ENCODE measurements at places on chromosomes 1 and 21. TPM values are rescaled to one million over a fixed set of nuclear protein-coding genes. Genes with fewer than 3 reads are reported as not detected.
A peak's percentile ranks its signal among the peaks of the same experiment; 100 is the strongest.

DNA sequence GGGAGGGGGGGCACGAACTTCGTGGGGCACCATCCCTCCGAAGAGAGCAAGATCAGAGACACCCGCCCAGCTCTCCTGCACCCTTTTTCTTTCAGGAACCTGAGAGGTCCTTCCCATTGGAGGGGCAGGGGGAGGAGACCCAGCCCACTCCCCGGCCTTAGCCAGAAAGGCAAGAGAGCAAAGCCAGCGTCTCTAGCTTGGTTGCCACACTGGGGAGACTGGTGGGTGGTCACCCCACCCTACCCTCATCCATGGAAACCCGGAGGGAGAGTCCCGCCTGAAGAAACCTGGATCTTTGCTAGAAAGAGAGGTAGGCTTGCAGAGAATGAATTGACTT lies 246 bp downstream of the ATP2B4 start:
- H3K27me3 ChIP-seq, result peaks cover 36% of the 10 kb centered on the region
- peak overlapping the region; percentile 92 for H3K4me3 ChIP-seq
- peak; percentile 60 for DNase-seq
- H3K36me3 ChIP-seq, result no peaks in the 10 kb centered on the region

- H3K4me1 ChIP-seq, result no peaks in the 10 kb centered on the region
- peaks cover 77% of the 10 kb centered on the region for H3K36me3 ChIP-seq
- no peak overlapping the region for H3K27ac ChIP-seq
- H3K4me3 ChIP-seq, result no peak overlapping the region
- H3K27me3 ChIP-seq, result no peaks in the 10 kb centered on the region
These were observed 70.4 kb downstream of the AJAP1 start for GRCh38 chr1:4724695-4725250.

- no peak for DNase-seq
- peak overlapping the region; percentile 93 for H3K4me3 ChIP-seq
- peaks cover 31% of the 10 kb centered on the region for H3K27me3 ChIP-seq
- no peaks in the 10 kb centered on the region for H3K36me3 ChIP-seq
These were observed 2.7 kb downstream of the DAB1 start for GRCh38 chr1:57420981-57421785.

- no peaks in the 10 kb centered on the region for H3K4me1 ChIP-seq
- peaks cover 40% of the 10 kb centered on the region for H3K27me3 ChIP-seq
- DNase-seq, result no peak
- no peak overlapping the region for H3K27ac ChIP-seq
- no peak overlapping the region for H3K4me3 ChIP-seq
These were observed 10.2 kb downstream of the TAS1R2 start for GRCh38 chr1:18849261-18849711.

DNA sequence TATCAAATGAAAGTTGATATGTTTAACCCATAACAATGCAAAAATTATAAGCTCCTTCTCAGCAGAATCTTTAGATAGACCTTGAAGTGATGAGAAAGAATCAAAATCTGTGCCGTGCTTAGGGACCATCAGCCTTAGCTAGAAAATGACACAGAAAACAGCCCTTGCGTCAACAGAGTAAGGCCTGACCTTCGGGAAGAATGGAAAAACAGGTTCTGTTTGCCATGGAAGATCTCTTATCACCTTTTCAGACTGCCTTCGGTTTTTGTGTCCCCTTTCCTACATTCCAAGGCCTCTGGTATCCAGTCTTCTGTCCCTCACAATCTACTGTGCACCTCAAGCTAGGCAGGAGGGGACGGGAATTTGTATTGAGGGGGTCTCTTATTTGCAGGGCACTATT lies 37.6 kb upstream of the DPT start:
- H3K36me3 ChIP-seq, result no peaks in the 10 kb centered on the region
- H3K27me3 ChIP-seq, result no peaks in the 10 kb centered on the region
- no peak overlapping the region for H3K27ac ChIP-seq
- no peak overlapping the region for H3K4me3 ChIP-seq

DNA sequence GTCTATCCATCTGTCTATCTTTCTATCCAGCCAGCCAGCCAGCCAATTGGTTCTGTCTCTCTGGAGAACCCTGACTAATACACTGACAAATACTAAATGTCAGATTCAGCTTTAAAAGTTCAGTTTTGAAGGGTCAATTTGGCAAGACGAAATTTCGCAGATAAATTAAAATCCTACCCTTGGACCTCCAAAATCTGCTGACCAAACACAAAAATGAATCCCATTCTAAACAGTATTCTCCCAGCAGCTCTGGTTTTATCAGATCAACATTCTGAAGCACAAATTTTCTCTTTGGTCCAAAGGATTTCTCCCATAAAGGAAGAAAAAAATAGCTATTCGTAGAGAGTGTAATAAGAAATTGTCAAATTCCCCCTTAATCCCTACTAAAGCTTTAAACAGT lies 248.6 kb downstream of the RERE start:
- no peak overlapping the region for H3K4me3 ChIP-seq
- H3K27ac ChIP-seq, result no peak overlapping the region
- H3K4me1 ChIP-seq, result peaks cover 29% of the 10 kb centered on the region
- H3K36me3 ChIP-seq, result no peaks in the 10 kb centered on the region

DNA sequence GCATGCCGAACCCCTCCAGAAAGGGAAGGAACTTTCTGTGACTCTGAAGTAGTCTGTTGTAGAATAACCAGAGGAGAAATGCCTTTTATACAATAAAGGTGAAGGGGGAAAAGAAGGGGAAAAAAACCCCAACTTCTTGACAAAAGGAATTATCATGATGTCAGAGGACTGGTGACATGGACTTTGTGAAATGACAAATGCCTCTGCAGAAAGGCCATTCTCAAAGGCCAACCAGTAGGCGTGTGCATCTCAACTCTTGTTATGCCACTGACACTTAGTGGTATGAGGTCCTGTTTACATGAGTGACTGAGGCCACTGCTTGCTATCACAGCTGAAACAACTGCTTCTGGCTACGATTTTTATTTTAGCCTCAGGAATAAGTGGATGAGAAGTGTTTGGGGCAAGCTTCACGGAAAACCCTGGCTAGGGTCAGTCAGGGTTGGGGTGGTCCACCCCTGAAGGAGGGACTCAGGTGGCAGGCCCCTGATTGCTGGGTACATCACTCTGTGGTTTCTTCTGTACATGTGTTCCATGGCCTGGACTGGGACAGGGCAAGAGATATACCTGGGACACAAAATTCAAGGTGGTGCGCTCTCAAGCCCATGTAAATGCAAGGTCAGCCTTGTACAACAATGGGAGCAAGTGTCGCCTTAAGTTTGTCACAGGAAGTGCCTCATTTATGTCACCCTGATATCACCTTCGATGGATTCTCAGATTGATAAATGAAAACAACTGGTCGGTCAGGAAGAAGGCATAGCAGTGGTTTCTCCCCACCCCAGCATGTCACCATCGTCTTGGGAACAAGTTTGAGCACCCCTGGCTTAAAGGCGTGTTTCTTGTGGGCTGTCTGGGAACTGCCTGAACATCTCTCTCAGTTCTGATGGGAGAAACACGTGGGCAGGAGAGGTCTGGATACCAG lies 12.4 kb downstream of the RUNX1 start:
- no peaks in the 10 kb centered on the region for H3K27me3 ChIP-seq
- no peak for DNase-seq
- H3K4me3 ChIP-seq, result no peak overlapping the region
- no peaks in the 10 kb centered on the region for H3K36me3 ChIP-seq

- H3K4me3 ChIP-seq, result no peak overlapping the region
- H3K27ac ChIP-seq, result no peak overlapping the region
- peaks cover 9% of the 10 kb centered on the region for H3K4me1 ChIP-seq
- H3K27me3 ChIP-seq, result no peaks in the 10 kb centered on the region
- no peaks in the 10 kb centered on the region for H3K36me3 ChIP-seq
- DNase-seq, result no peak
These were observed 1.4 kb downstream of the GPR37L1 start for GRCh38 chr1:202124142-202124541.

DNA sequence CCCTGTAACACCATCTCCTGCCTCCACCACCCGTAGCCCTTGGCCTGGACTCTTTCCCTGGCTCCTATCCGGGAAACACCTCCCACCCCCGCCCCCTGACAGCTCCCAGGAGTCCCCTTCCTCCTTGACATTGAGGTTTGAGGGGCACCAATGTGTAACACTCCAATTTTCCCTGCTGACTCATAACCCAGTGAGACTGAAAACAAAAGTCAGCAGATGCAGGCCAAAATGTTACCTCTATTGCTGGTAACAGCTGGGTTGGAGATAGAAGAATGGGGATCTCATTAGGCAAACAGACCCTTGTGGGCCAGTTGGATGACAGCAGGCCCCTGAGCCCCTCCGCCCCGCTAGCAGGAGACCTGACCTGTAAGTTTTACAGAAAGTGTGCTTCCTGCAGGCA lies 237.2 kb downstream of the KAZN start:
- DNase-seq, result no peak
- no peak overlapping the region for H3K27ac ChIP-seq
- peaks cover 11% of the 10 kb centered on the region for H3K4me1 ChIP-seq
- no peak overlapping the region for H3K4me3 ChIP-seq
- peaks cover 3% of the 10 kb centered on the region for H3K36me3 ChIP-seq
- H3K27me3 ChIP-seq, result peaks cover 4% of the 10 kb centered on the region

GRCh38 chr1:171220081-171220420 lies 28.2 kb upstream of the FMO1 start:
- H3K27me3 ChIP-seq, result no peaks in the 10 kb centered on the region
- H3K36me3 ChIP-seq, result peaks cover 18% of the 10 kb centered on the region
- peak overlapping the region; percentile 73 for H3K4me3 ChIP-seq
- DNase-seq, result peak; percentile 61
- H3K27ac ChIP-seq, result peak overlapping the region; percentile 99

The LAMTOR5 gene
- total RNA-seq, result 106 TPM

The NTRK1 gene
- total RNA-seq, result 0.23 TPM

The DIRAS3 gene
- 0.14 TPM for total RNA-seq

The OR2T29 gene
- total RNA-seq, result not detected

The NUF2 gene
- 32.9 TPM for total RNA-seq
